SHP77 (cell line): ENCODE measurements at places on chromosomes 3 and 15.

GRCh38 chr3:112013058-112013783 is 14.5 kb downstream of the TAGLN3 start:
- peak; percentile 46 for DNase-seq

GRCh38 chr3:116873142-116873541 is 163.6 kb downstream of the TUSC7 start:
- no peak for DNase-seq

DNA sequence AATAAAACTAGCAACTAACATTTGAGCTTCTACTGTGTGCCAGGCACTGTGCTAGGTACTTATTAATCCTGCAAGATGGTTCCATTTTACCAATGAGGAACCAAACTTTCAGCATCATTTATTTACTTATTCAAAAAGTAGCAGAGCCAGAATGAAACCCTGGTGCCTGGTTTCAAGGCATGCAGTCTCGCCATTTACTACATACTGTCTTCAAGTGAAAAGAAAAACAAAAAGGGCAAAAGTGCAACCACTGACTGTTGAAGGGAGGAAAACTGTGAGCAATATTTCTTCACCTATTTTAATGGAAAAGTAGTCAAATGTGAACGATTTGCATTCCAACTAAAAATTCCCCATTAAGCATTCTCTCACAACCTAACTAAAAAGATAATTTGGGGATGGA is 8.7 kb downstream of the DCUN1D1 start:
- DNase-seq, result no peak

DNA sequence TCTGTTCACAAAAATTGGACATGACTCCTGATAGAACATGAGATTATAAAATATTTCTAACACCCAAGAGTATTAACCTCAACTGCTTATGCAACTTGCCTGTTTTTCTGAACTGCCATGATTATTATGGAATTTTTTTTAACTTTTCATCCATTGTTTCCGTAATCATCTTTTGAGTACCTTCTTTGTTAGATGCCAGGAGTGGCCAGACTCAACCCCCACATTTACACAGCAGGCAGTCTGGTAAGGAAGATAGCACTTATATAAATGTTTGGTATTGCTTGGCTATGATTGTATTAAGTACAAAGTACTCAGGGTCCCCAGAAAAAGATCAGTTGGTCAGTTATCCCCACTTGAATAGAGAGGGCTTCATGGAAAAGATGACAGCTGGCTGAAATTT is 74.3 kb downstream of the CRYBG3 start:
- no peak for DNase-seq
